HuH-7.5 (cell line): ENCODE measurements at places on chromosomes 2 and 18.
A peak's percentile ranks its signal among the peaks of the same experiment; 100 is the strongest.

- DNase-seq, result no peak
These were observed 185.8 kb downstream of the FMNL2 start for GRCh38 chr2:152520759-152521158.

- no peak for DNase-seq
These were observed 120.9 kb upstream of the SMIM21 start for GRCh38 chr18:75548353-75548905.

DNA sequence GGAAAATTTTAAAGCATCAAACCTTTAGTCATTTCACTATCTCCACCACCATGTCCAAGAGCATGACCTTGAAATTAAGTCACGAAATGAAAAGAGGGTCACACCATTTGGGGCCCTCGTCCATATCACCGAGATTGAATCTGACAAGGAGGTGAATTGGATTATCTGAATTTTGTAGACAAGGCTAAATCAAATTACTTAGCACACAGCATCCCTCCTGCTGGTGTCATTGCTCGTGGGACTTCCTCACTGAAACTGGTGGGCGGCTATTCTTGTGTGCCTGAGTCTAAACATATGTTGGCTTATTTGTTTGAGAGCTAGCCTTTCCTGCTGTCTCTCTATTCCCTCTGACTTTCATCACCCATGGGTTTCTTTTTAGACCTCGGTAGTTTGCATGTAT, 64.6 kb upstream of the CNGA3 start:
- DNase-seq, result no peak

- DNase-seq, result peak; percentile 61
These were observed 6.3 kb downstream of the MYOM1 start for GRCh38 chr18:3213300-3214059.

DNA sequence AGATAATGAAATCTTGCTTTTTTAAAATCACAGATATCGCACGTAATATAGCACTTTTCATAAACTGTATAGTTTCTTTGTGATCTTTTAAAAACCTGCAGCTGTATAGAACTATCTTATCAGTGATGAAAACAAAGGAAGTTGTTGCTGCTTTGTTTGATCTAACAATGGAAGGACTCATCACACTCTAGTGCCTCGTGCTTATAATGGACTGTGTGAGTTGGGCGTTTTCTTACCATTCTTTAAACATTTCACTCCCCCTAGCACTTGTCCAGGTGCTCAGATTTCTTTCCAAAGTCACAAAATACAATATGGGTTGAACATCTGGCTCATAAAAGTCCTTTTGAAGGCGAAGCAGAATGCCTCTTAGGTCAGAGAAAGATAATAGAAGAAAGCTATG, 94.8 kb upstream of the SPATS2L start:
- no peak for DNase-seq

DNA sequence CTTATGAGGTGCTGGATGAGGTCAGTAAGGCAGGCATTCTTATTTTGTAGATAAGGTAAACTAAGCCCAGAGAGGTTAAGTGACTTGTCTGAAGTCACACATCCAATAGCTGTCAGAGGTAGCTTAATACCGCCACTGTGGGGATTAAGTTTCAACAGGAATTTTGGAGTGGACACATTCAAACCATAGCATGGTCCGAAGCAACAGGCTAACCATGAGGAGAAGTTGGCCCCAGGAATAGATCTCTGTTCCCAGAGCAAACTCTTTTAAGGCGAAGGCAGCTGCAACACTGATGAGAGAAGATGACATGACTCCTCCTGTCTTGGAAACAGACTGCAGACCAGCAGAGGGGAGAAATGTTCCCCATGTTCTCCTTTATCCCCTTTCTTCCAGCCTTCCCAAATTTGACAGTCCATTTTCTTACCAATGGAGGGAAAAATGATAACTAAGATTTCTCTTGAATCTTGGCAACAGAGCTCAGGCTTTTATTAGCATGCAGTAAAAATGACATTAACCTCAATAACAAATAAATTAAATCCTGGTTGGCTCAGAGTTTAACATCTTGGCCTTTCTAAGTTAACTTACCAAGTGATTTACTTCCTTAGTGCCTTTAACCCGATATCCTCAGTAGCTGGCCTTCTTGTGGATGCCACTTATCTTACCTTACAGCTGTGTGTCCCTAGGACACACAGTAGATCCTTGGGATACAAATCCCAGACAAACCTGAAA, 67.9 kb upstream of the STPG4 start:
- no peak for DNase-seq

GRCh38 chr18:79129120-79129519, 59.9 kb downstream of the ATP9B start:
- DNase-seq, result no peak

DNA sequence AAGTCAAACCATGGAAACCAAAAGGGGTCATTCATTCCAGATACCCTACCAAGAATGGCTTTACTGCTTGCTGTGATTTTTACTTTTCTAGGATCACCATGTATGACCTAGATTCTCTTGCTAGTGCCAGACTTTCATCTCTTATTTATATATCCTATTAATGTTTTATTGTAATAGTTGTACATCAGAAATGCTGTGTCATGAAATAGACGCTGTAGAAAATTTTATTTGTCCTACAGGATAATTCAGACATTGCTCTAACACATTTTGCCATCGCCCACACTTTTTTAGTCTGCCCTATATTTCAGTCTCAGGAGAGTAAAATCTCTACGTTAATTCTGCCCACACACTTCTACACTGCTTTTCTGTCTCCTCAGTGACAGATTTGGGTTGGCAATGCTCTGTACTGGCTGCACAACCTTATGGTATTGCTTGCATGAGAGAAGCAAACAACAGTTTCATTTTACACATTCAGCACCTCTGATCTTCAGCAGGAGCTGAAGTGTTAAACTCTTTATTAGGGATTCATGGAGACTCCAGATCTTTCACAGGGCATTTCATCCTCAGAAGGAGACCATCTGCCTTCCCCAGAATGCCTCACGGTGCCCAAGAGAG, 871.8 kb upstream of the CHAC2 start:
- DNase-seq, result no peak

- DNase-seq, result no peak
These were observed 98.7 kb downstream of the PIGN start for GRCh38 chr18:62088156-62088555.

DNA sequence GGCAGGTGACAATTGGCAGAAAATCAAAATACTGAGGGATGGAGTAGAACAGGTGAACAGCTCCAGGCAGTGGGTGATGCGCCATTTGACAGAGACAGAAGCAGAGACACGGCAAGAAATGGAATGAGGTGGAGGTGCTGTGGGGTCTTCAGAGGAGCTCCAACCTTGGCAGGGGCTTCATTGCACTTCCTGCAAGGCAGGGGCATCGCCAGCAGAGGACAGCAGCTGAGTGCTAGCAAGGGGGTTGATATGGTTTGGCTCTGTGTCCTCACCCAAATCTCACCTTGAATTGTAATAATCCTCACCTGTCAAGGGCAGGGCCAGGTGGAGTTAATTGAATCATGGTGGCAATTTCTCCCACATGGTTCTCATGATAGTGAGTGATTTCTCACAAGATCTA, 42.8 kb downstream of the CCDC68 start:
- no peak for DNase-seq

GRCh38 chr2:133986081-133986837, 267.6 kb upstream of the MGAT5 start:
- peak; percentile 33 for DNase-seq

DNA sequence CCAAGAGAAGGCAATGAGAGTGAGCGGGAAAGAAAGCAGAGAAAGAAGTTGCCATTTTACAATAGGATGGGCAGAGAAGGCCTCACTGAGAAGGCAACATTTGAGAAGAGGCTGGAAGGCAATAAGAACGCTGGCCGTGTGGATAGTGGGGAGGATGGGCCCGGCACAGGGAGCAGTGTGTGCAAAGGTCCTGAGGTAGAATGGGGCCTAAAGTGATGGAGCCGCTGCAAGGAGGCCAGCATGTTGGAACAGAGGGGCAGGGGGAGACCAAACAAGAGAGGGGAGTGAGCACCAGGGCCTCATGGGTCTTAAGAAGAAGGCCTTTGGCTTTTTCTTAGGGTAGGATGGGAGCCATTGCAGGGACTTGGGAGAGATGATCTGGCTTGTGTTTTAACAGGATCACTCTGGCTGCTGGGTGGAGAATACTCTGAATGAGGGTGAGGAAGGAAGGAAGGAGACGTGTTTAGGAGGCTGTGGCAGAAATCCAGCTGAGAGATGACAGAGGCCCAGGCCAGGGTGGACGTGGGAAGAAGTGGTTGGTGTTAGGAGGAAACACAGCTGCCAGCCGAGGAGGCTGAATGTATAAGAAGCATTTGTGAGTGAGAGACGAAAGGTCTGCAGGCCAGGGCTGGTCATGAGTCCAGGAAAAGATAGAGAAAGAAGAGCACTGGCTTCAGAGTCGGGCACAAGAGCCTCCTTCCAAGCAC, 159.8 kb downstream of the KLHL29 start:
- DNase-seq, result no peak

DNA sequence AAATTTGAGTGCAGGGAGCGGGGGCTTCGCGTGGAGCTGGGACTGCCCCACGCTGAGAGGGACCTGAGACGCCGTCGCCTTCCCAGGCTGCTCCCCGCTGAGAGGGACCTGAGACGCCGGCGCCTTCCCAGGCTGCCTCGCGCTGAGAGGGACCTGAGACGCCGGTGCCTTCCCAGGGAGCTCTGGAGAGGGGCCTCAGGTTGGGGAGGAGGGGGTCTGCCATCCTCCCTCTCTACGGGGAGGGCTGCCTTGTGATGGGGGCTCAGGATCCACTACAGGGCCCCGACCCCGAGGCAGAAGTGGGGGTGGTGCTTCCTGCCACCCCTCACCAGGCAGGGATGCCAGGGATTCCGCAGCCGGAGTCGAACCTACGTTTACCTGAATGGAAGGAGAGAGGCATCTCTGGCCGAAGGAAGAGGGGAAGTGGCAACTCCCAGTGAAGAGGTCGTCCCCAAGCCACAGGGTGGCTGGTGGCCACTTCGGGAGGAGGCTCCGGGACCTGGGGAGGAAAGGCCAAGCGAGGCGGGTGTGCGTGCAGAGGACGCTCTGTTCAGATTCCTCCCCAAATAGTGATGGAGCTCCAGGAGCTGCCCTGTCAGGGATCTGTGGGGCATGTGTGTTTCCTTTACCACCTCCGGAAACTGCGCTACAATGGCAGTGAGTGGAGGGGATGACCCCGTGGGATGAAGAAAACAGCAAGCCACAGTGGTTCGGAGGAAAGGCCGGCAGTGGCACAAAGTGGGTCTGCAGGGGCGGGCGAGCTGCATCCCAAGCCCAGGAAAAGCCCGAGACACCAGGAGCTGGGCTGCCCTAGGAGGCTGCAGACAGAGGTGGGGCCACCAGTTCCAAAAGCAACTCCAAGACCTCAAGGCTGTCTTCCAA, 108.2 kb upstream of the CTDP1 start:
- no peak for DNase-seq

DNA sequence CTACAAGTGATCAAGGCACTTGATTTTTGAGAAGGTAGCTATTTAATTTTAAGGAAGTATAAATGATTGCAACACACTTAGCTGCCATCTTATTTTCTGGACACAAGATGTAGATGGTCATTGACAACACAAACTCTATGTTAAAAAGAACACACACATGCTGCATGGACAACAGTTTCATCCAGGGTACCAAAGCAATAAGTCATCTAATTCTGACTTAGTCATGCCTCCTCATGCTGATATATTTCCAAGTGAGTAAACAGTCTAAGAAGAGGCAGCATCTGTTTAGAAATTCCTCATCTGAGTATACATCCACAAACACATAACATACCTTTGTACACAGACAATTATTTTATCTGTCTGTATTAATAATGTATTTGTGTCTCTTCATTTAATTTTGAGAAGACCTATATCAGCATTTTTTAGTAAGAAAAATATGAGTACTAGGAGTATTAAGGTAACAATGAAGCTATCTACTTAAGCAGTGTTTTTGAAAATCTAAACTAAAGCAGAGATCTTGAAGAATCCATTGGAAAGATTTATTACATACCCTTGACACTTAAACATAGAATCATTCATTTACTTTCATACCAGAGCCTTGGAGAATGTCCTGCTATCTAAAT, 84.9 kb downstream of the SCN1A start:
- no peak for DNase-seq

DNA sequence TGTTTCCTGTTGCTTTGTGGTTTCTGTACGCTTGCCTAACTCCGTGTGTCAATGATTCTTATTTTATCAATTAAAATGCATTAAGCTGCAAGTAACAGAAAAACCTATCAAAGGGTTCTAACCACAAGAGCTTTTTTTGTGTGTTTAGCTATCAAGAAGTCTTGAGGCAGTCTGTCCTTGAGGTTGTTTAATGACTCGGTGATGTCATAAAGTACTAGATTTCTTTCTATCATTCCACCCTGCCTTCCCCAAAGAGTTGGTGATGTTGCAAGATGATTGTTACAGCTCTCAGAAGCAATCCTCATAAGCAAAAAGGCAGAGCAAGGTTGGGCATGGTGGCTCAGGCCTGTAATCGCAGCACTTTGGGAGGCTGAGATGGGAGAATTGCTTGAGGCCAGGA, 51.9 kb upstream of the SPTBN1 start:
- no peak for DNase-seq

DNA sequence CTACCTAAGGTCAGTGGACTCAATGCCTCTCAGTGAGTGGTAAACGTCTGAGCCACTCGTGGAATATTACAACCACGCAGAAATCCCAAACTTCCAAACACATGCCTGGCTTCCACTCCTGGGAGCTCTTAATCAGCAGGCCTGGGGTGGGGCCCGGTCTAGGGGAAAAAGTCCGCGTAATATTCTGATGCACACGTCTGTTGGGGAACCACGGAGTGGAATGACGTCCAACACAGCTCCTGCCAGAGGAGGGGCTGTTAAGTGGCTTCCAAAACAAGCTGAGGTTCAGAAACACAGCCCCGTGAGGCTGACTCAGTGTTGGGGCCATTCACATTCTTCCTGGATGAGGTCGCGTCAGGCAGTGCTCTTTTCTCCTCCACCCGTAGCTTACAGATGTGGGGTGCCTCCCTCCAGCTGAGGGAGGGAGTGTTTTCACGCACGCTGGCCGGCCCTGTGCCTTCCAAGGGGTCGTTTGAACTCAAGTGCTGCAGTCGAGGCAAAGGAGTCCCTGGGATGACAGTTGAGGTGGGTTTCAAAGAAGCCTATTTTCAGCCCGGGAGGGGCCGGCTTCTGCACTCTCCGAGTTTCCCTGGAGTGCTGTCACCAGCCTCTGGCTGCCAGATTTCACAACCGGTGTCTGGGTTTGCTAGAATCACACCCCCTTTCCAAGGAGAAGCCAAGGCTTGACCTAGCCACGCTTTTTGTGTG, 73.1 kb downstream of the ACKR3 start:
- DNase-seq, result no peak

DNA sequence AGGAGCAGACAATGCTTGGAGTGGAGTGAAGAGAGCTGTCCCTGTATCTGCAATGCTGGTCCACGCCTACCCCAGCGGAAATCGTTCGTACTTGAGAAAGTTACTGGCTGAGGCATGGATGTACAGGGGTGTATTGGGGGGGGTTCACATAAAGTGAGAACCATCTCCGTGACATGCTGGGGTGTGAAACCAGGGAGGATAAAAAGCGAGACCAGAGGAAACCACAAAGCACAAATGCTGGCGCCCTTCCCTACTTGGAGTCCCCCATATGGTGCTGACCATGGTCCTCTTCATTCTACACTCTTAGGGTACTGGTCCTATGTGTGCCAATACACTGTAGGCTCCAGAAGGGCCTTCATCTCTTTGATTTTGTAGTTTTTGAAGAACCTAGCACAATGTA, 244.1 kb downstream of the L3MBTL4 start:
- no peak for DNase-seq

GRCh38 chr2:120999377-121000097, 263.9 kb downstream of the GLI2 start:
- no peak for DNase-seq

GRCh38 chr2:47783486-47784351, 774 bp downstream of the MSH6 start:
- peak; percentile 61 for DNase-seq

GRCh38 chr2:143429932-143430679, 300.9 kb downstream of the ARHGAP15 start:
- no peak for DNase-seq
